HCT116 (cell line): ENCODE measurements at places on chromosomes 3 and 15.

- DNase-seq = no peak
Observed at GRCh38 chr3:133254716-133255115, 145.1 kb upstream of the BFSP2 start.

DNA sequence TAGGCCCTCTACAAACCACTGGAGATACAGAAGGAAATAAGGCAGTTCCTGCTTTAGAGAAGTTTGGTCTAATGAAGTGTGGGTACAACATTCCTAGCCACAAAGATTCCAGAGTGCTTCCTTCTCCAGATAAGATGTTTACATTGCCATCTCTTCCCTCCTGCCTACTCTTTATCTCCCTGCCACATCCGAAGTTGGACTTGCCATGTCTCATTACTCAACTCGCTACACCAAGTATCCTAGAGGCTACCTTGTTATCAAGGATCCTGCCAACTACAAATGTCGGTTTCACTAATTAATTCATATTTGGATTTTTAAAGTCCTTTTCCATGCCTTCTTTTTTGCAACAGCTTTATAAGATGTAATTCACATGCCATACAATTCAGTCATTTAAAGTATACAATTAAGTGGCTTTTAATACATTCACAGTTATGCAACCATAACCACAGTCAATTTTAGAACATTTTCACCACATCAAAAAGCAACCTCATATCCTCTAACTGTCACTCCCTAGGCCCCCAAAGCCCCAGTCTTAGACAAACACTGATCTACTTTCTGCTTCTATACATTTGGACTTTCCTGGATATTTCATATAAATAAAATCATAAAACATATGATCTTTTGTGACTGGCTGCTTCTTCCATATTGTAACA lies 53.7 kb upstream of the CSTA start:
- DNase-seq = no peak

- no peak for DNase-seq
Observed at GRCh38 chr3:138389144-138389601, 40.8 kb downstream of the MRAS start.

DNA sequence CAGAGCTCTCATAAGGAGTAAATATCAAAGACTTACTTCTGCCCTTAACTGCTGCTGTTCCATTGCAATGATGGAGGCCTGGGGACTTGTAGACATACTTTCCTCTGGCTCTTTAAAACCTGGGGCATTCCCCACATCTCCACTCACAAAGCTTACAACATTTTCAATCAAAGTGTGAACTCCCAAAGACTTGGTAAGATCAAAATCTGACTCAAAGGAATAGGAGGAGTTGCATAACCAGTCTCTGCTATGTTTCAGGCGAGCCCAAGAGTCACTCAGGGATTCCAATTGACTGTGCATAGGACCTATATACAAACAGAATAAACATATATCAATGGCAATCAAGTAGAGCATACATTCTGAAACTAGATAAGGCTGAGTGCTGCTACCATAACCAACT lies 101.5 kb downstream of the FBXL22 start:
- no peak for DNase-seq

DNA sequence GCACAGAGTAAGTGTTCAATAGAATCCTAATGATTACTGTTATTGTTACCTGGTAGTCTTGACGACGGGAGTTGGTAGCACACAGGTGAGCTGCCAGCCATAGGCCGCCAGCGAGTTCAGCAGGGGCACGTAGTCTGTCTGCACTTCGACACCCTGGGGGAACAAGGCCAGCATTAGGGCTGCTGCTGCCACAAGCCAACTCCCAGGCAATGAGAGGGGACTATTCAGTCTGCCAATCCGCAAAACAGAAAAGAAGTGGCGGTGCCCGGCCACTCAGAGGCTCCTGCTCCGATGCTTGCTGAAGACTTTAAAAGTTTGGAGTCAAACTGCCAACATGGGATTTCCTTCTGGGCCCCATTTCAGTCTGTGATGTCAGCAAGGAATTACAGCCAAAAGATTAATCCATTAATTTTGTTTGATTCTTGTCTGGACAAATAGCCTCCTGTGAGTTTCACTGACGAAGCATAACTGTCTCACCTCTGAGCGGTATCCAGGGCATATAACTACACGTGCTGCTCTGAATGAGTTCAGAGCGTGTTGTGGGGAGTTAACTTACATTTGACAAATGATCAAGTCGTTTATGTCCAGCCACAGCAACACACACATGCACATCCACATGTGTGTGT lies 61.8 kb downstream of the OXNAD1 start:
- DNase-seq = no peak

DNA sequence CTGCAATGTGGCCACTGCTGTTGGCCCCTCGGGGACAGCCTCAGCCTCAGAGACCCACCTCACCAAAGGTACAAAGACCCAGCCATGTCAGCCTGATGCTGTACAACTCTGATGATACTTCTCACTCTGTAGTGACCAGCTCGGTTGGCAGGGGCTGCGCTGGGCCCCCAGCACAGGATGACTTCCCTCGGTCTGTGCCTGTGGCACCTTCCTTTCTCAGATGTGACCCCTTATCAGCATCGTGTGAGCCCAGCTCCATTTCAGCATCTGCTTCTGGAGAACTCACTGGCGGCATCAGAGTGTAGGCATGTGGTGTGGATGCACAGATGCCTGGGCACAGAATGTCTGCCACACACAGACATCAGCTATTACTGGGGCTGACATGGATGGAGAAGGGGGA lies 25.1 kb upstream of the CTXND1 start:
- DNase-seq = no peak

DNA sequence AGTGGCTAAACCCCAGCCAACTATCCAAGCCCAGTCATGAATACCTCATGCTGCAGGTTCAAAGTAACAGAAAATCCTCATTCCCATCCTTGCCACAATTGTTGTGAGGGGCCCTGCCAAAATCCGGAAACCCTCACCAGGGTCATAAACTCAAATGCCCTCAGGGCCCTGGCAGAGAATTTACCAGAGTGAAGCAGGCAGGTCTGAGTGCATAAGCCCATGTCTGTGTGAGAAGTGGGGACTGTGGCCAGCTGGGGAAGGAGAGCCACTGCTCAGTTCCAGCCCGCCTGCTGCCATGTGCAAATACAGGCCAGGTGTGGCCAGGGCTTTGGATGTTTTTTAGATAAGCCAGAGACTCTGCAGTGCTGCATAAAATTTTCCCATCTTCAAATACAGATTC lies 7.0 kb downstream of the CEP152 start:
- DNase-seq = no peak

DNA sequence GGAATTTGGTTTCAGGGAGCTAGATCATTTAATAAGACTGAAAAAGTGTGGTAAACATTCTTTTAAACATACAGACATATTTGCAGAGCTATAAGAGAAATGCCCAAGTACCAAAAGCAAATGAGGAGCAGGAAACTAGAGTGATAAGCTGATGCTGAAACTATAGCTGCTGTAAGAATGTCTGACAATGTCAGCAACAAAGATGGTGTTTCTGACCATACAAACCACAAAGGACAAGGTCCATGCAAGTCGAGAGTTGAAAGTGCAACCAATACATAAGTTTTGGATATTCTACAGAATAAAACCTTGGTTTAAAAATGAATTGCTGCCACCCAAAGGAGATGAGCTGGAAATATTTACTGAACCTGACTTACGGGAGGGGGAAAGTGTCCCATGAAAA lies 610.2 kb downstream of the TBL1XR1 start:
- no peak for DNase-seq

GRCh38 chr3:190734490-190734889 lies 128.0 kb downstream of the GMNC start:
- no peak for DNase-seq

- no peak for DNase-seq
Observed at GRCh38 chr3:9930804-9931418, 2.7 kb upstream of the CRELD1 start.

DNA sequence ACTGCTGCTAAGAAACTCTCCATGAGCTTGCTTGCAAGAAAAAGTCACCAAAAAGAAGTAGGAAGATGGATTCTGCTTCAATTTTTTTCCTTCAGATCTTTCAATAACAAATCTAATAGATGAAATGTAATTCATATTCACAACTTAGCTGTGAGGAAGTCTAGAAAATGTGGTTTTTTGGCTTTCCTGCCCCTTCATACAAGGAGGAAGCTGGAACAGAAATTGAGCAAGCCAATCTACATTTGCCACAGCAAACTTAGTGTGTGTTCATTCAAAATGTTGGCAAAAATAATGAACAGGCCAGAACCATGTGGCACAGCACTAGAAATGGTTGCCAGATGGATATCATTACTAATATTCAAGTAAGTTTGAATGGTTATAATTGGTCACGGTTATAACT lies 93.2 kb upstream of the NEDD4 start:
- DNase-seq = no peak

DNA sequence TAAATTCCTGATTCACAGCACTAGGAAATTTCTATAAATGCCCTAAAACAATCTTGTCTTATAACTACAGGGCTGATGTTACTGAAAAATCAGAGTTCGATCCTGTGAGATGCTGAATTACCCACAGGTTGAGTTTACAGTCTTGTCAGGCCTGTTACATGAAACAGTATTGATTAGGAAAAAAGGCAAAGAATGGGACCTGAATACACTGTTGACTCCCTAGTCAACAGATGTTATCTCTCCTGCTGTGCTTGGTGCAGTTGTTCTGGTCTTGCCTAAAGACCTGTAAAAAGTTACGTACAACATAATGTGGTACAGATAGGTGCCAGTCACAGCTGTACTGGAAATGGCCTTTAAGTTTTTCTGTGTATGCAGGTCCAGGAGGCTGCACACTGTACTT lies 91.4 kb upstream of the ASB14 start:
- no peak for DNase-seq
